ENCODE measurements at places on chromosomes 2 and 18. TPM values are rescaled to one million over a fixed set of nuclear protein-coding genes. Genes with fewer than 3 reads are reported as not detected.

The FAM124B gene
- 0.40 TPM for total RNA-seq

The CDK15 gene
- not detected for total RNA-seq

The SLC66A3 gene
- 14.4 TPM for total RNA-seq

- no peak for DNase-seq
Observed at GRCh38 chr2:172516299-172516698, 39.6 kb upstream of the PDK1 start.

- no peak for DNase-seq
Observed at GRCh38 chr18:25341831-25342230, 10.1 kb downstream of the ZNF521 start.

DNA sequence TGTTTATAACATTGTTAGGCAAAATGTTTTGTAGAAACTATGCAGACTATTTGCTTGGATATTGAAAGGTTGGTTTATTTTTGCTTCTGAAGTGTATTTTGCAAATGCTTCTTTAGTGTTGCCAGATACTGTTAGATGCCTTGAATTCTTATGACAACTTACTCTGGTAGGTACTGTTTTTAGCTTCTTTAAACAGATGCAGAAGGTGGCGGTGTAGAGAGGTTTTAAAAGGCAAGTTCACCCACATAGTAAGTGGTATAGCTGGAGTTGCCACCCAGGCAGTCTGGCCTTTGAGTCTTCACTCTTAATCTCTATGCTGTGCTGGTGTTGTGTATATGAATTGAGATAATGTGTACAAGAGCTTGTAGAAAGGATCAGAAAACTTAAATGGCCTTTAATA is 3.6 kb downstream of the PCYOX1 start:
- DNase-seq, result no peak

GRCh38 chr2:127453392-127454171 is 35.4 kb downstream of the PROC start:
- DNase-seq, result no peak

GRCh38 chr2:107008843-107009242 is 122.9 kb upstream of the ST6GAL2 start:
- no peak for DNase-seq

Measured in activated CD4-positive, alpha-beta memory T cell treated with anti-CD3 and anti-CD28 coated beads for 36 hours (primary cell).